Placental pericyte (primary cell): ENCODE measurements at places on chromosomes 3 and 15. TPM values are rescaled to one million over a fixed set of nuclear protein-coding genes. Genes with fewer than 3 reads are reported as not detected.

C2CD4A gene
- not detected in 2 replicates for total RNA-seq

ALDH1L1 gene
- total RNA-seq, result 0.44 and 1.3 TPM in 2 replicates

HOMER2 gene
- total RNA-seq, result 1.3 and 2.0 TPM in 2 replicates

CEP152 gene
- total RNA-seq, result 5.0 and 9.0 TPM in 2 replicates

LRRK1 gene
- total RNA-seq, result 9.6 and 13.7 TPM in 2 replicates

TMED3 gene
- total RNA-seq, result 62.6 and 114 TPM in 2 replicates

EPHA6 gene
- total RNA-seq, result 0.22 and 2.6 TPM in 2 replicates

SH3BP5 gene
- total RNA-seq, result 5.6 and 14.2 TPM in 2 replicates

AADAC gene
- 0.22 and 0.43 TPM in 2 replicates for total RNA-seq

TMC3 gene
- total RNA-seq, result not detected in 2 replicates
